Tibial nerve (tissue), 4 donors: ENCODE measurements at places on chromosomes 2 and 18. TPM values are rescaled to one million over a fixed set of nuclear protein-coding genes. Genes with fewer than 3 reads are reported as not detected.

GRCh38 chr18:49161627-49162026 lies 210.9 kb upstream of the SMAD7 start:
- no peak for DNase-seq

GRCh38 chr2:172226244-172227061 lies 123.8 kb upstream of the DLX2 start:
- DNase-seq = no peak

- DNase-seq = no peak
These were observed 5.6 kb upstream of the LRATD1 start for GRCh38 chr2:14626873-14627272.

DNA sequence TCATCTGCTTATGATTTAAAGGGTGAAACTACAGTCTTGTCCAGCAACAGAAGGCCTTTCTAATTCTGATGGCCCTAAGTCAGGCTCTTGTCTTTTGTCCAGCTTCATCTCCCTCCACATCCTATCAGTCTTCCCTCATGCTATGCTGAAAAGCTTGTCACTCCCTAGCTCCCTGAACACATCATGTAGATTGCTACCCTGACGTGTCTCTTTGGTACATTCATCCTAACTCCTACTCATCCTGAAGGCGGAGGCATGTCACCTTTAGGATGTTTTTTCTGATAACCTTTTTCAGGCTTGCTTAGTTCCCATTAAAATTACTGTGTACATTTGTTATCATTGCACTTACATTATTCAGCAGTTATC lies 78.4 kb upstream of the ARL5A start:
- no peak for DNase-seq

DNA sequence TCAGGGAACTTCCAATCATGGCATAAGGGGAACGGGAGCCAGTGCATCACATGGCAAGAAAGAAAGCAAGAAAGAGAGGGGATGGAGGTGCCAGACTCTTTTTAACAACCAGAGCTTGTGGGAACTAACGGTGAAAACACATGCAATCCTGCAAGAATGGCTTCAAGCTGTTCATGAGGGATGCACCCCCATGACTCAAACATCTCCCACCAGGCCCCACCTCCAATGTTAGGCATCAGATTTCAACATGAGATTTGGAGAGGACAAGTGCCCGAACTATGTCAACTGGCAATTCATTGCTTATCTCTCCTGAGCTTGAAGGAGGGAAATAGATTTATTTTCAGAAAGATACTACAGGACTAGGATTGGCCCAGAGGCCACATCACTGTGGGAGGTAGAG lies 270.0 kb downstream of the SLC4A3 start:
- no peak for DNase-seq

- no peak for DNase-seq
These were observed 133.5 kb downstream of the FAM124B start for GRCh38 chr2:224268441-224268840.

- DNase-seq = no peak
These were observed 82.6 kb upstream of the TXNDC2 start for GRCh38 chr18:9803063-9803697.

DNA sequence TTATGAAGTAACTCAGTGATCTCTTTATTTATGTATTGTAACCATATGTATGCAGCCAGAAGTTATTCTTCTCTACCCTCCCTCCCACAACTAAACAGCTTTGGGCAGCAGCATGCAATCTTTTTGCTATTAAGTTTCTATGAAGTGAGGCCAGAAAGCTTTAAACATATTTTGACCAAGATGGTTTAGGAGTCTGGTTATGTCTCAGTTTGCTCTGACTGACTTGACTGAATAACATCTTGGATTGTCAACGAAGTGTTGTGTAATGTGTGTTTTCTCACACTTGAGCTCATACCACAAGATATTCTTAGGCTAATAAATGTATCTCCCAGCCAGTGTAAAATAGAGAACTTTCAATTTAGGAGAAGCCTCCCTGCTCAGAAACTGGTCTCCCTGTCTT lies 104.3 kb downstream of the TTC27 start:
- no peak for DNase-seq

GRCh38 chr18:59419386-59419785 lies 60.3 kb upstream of the LMAN1 start:
- no peak for DNase-seq

The CROCC2 gene
- total RNA-seq = not detected

The DYNAP gene
- not detected for total RNA-seq

DNA sequence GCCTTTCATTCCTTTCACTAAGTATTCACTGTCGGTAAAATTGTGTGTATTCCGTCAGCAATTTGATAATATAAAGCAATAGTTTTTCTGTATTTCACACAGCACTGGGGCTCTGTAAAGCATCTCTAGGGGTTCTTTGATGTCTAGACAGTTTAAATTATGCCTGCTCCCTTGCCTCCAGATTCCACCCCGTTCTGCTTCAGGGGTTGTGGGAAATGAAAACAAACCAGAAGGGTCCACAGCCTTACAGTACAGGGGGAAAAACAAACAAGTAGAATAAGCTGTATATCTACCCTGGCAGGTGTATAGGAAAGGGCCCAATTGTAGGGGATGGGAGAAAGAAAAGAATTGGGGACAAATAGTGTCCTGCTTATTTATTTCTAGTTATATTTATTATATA lies 63.1 kb downstream of the ASXL3 start:
- DNase-seq = no peak

- DNase-seq = no peak
These were observed 2.6 kb upstream of the IMP4 start for GRCh38 chr2:130339885-130340745.

GRCh38 chr2:197986977-197987376 lies 182.6 kb downstream of the PLCL1 start:
- no peak for DNase-seq

DNA sequence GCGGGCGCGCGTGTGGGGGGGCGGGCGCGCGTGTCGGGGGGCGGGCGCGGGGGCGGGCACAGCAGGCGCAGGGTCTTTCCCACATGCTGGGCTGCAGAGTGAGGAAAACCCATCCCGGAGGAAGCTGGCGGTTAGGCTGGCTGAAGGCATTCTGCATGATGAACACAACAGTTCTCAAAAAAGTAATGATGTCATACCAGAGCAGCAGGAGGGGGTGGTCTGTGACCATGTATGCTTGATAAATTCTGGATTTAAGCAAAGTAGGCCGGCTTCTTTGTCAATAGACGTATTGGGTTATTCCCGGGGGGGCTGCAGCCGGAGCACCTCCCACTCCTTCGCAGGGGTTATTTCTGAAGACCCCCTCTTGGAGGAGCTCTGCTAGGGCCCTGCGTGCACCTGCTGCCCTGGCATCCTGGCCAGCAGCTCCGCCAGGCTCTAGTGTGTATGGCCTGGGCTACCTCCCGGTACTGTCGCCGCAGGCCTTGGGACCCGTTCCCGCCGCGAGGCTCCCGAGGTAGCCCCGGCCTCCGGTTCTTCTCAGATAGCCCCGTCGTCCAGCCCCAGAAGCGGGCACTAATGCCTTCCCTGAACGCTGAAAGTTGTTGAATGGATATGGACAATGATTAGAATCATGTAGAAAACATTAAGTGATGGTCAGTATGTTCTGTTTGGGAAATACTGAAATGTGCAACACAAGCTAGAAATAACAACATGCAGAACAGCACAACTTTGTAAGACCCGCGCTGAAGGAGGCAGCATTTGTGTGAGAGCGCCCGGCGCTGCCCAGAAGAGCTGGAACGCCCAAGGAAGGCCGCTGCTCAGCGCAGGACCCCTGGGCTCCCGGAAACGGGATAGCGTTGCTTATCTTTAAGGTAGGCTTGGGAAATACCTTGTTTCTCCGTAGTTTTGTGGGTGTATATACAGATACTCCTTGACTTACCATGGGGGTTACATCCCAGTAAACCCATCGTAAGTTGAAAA lies 101.4 kb upstream of the RAB6C start:
- DNase-seq = peak; percentile 19

The TMEM37 gene
- 12.8 TPM for total RNA-seq

GRCh38 chr2:60818272-60818671 lies 62.2 kb downstream of the PAPOLG start:
- no peak for DNase-seq
